ENCODE measurements at places on chromosomes 7 and 10.

DNA sequence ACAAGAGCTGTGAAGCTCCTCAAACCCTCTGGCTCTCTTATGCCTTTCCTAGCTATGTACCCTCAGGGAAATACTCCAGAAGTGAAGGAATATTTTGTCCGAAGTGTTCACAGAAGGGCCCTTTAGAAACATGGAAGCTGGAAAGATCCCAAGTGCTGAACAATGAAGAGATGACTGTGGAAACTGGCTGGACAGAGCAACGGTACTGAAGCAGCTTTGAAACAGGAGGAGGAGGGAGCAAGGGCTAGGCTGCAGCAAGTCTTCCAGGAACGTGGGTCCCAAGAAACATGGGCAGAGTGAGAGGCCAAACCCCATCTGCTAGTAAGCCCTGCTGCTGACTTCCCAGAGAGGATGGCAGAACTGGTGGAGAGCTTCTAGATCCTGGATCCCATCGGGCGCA, 3.0 kb upstream of the PSAP start:
- DNase-seq: no peak

GRCh38 chr7:4188651-4189050, 493.4 kb upstream of the FOXK1 start:
- no peak for DNase-seq

GRCh38 chr7:20217193-20217948, at the start of gene MACC1:
Gene MACC1, minus strand, starts transcription at chr7:20217384. Its CDS starts 55,522 bp downstream, at chr7:20161862.
- DNase-seq: no peak

DNA sequence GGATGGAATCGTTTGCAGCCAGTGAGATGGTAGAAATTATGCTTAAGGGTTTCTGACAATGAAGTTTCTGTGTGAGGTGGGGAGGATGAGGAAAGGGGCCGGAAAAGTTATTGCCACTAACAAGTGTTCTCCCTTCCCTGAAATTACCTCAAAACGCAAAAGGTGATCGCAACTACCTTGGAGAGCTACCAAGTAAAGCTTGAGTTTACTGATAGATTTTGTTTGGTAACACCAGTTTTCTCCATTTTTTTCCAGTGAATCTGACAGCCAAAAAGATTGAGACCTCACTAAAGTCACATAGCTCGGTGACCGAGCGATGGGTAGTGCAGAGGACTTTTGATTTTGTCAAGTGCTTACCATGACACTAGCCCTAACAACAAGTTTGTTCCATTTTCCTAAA, 1.6 kb downstream of the SUV39H2 start:
- DNase-seq: no peak

DNA sequence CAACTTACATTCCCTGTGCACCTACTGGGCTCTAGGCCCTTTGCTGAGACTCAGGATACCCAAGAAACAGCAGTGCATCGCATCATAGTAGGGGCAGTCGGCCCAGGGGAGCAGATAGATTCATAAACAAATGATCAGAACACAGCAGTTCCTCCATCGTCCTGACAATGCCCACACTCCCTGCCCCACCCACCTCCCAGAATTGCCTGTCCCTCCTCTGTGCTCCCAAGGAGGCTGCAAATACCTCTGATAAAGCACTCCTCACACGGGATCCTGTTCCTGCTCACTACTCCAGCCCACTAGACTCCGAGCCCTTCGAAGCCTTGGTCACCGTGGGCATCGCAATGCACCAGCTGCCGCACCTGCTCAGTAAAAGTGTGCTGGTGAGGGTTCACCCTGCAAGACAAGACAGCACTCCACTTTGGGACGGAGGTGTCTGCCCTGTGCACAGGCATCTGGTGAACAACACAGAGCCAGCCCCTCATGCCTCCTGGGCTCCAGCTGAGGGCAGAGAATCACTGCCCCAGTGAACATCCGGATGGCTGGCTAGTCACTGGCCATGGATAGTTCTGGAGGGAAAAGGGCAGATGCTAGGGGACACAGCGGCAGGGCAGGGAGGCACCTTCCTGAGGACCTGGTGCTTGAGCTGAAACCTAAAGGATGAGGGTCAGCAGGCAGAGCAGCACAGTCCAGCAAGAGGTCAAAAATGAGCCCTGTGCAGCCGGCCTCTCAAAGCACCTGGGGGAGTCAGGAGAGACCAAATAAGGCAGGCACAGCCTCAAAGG, 60.7 kb downstream of the TNS3 start:
- DNase-seq: no peak

DNA sequence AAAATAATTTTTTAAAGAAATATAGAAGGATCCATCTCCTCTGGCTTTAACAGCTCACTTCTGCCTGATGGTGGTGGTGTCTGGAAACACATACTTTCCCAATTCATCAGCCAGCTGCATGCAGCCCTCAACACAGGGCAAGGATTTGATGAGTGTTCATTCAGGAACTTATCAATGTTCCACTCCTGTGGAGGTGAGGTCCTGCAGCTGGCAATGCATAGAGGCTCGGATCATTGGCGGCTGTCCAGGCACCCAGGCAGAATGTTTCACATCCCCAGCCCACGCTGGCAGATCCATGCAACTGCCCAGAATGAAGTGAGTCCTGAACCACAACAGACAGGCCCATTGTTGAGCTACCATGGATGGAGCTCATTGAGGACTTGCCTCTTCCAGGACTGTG, 55.2 kb upstream of the KCNMA1 start:
- DNase-seq: no peak

DNA sequence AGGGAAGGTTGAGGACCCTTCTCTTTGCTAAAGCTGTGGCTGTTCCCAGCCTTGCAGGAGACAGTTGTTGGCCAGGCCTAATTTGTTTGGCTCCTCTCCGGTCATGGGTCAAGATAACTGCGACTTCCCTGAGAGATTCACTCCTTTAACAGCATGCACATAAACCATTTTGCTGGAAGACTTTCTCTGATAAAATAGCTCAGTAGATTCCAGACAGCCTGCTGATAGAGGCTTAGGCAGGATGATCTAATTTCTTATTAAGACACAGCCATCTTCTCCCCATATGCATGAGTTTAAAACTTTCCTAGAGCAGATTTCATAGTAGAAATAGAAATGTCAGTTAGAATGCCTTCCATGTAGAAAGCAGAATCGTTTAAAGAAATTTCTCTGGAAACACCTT, 181.9 kb downstream of the WNT2 start:
- DNase-seq: no peak

DNA sequence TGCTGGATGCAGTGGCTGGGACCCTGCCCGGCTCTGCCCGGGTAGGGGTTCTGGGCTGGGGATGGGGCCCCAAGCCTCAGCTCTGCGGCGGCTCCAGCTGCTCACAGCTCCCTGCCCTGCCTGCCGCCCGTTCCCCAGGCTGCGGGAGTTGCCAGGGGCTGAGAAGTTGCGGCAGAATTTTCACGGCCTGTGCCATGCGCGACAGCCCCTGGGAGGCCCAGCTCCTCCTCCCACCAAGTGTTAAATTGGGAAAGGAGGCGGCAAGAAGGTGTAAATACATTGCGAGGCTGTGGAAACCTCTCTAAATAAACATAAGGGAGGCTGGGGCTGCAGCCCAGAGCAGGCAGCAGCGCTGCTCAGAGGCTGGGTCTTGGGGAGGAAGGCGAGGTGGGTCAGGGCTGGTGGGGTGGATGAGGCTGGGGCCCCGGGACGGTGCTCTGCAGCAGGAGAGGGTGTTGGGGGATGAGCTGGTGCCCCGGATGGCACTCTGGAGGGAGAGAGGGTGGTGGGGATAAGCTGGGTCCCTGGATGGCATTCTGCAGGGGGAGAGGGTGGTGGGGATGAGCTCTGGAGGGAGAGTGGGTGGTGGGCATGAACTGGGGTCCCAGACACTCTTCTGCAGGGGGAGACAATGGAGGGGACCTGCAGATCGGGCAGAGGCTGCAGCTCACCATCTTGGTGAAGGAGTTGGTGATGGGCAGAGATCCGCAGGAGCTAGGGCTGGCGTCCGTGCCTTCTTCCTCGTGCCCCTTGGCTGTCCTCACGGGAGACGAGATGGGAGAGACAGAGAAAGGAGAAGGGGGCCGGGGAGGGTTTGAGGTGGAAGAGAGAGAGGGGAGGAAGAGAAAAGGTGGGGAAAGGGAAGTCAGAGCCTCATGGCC, 85.5 kb upstream of the GNA12 start:
- DNase-seq: no peak

DNA sequence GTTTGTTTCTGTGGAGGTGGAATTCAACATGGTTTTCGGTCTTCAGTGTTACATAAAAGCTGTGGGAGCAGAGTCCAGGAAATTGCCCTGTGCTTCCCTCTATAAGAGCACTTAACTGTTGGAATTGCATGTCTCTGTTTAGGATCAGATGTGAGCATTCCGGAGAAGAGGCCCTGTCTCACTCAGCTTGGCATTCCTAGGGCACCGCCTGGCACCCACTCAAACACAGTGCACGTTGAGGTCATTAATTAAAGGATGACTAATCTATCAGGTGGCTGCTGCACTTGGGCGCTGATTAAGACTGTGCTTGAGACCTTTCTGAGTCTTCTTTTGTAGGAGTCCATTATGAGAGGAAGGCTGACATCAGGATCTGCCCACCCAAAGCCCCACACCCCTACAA, 82.8 kb upstream of the VIPR2 start:
- no peak for DNase-seq

- no peak for DNase-seq
Observed at GRCh38 chr10:72370201-72370722, 15.5 kb upstream of the DNAJB12 start.

DNA sequence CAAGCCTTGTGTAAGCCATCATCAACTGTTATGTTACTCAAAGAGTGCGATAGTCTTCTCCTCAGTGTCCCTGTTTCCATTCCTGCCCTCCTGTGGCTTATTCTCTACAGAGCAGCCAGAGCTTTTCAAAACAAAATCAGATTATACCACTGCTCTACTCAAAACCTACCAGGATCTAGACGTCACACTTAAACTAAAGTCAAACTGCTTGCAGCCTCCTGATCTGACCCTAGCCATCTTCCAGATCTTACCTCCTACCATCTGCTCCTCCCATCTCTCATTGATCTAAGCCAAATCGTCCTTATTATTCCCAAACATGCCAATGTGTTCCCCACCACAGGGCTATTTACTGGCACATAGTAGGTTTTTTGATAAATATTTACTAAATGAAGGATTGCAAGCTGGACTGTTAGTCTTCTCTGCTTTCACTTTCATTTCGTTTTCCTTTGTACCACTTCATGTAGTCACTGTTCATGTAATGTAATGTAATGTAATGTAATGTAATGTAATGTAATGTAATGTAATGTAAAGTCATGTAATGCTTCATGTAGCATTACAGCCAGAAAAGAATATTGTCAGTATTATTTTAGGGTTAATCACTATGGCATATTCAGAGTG, 116.1 kb downstream of the GPR37 start:
- DNase-seq: no peak

- no peak for DNase-seq
Observed at GRCh38 chr10:107576746-107577145, 412.2 kb upstream of the SORCS1 start.

- no peak for DNase-seq
Observed at GRCh38 chr10:2099321-2099720, 362.0 kb upstream of the ADARB2 start.

DNA sequence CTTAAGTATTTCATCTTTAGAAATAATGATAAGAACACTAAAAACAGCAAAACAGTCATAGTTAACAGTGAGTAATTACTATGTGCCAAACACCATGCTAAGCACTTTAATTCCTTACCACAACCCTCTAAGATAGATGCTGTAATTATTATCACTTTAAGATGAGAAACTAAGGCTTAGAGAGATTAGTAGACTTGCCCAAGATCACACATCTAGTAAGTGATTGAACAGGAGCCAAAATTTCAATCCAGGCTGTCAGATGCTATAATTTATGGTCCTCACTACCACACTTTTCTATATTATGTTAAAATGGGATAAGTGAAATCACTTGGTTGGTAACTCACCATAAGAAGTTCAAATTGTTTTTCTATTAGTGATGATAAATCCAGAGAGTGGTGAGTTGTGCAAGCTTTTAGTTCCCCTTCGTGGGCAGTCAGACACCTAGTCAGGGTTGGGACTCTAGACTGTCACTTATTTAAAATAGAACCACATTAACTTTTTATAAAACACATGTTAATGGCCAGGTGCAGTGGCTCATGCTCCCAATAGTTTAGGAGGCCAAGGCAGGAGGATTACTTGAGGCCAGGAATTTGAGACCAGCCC, 85.9 kb upstream of the GATA3 start:
- DNase-seq: no peak

GRCh38 chr7:28301148-28301641, 111.1 kb upstream of the CREB5 start:
- no peak for DNase-seq

DNA sequence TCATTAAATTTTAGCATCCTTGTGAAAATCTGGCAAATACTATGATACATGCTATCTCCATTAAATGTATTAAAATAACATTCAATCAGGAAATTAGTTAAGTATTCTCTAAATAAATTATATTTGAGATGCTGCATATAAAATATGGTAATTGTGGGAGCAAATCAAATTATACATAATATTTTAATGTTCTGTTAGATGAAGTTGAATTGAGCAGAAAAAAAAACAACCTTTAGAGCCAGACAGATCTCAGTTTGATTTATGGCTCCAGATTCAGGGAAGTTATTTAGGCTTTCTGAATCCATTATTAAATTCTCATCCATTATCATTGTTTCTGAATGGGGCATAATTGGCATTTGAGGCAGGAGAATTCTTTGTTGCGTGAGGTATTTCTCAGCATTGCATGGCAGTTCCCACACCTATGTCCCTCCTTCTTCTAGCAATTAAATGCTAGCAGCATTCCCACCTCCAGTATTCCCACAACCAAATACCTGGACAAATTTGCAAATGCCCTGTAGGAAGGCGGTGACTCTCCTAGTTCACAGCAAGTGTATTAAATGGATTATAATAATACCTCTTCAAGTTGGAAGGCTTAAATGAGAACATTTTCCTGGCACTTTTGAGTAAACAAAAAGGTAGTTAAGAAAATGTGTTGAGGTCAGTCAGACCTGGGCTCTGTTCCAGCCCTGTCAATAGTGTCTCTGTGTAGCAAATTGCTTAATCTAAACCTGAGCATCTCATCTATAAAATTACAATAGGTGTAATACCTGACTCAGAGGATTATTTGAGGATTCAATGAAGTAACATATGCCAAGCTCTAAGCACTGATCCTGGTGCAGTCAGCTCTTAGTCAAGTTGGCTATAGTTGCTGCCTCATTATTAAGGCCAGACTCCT, 108.9 kb downstream of the RNLS start:
- no peak for DNase-seq

DNA sequence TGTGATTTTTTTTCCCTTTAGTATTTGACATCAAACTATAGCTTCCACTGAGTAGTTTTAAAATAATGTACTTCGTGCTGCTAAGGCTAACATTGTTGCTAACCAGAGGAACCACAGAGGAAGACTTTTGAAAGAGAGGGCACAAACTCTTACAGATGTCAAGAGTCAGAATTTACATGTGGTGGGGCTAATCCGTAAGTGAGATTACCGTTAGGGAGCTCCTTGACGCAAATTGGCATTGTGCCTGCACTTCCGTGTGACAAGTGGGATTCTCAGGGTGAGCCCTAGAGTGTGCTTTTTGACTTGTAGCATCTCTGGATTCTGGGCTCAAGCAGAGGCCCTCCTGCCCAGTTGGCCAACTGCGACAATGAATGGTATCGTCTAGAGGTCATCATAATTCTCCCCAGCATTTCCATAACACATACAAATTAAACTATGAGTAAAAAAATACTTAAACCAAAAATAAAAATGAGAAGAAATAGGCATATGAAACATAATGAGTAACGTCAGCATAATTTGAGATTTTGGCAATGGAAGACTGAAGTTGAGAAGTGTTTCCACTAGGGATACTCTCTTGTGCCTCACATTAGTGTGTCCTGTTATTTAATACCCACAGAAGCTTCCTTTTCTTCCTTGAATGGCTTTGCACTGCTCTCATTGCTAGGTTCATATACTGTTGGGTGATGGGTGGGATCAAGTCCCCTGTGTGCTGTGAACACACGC, 164.0 kb downstream of the SDK1 start:
- no peak for DNase-seq

All from stimulated activated CD4-positive, alpha-beta T cell treated with anti-CD3 and anti-CD28 coated beads, Interleukin-12 subunit alpha, Interleukin-12 subunit beta, amount 100 ng/mL, for 4 hours (primary cell).